ENCODE measurements at places on chromosomes 3 and 15.

- no peak for DNase-seq
Observed at GRCh38 chr15:62983956-62984355, 58.6 kb upstream of the TPM1 start.

- no peak for DNase-seq
Observed at GRCh38 chr3:158753854-158754253, 21.6 kb upstream of the RARRES1 start.

DNA sequence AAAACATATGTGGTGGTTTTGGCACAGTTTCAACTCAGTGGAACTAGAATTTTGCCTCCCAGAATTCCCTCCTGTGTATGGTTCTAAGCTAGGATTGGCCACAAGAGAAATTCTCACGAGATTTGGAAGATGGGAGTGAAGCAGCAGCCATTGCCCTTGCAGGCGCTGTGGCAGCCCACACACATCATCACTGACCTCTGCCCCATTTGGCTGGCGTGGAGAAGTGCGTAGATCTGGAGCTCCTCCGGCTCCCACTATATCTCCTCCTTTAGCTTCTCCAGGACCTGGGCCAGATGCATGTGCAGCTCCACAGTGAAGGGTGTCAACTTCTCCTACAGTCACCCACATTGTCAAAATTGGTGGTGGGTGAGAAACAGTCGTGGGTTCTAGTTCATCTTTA lies 199.6 kb downstream of the EFHB start:
- DNase-seq = no peak

GRCh38 chr15:69068157-69068556 lies 53.7 kb downstream of the NOX5 start:
- DNase-seq = no peak

DNA sequence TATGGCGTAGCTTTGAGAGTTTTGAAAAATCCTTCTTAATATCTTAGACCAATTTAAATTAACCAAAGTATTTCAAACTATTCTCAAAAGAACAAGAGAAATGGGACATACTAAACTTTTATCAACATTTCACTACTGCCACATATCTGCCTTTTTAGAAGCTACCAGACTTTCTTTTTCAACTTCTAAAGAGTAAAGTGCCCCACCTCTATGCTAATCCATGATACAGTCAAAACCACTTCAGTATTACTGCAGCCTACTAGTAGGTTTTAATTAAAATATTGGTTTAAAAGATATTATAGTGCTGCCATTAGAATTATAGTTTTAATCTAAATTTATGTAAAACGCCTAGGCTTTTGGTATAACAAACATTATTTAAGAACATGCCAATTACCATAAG lies 15.1 kb downstream of the HERC1 start:
- DNase-seq = no peak

DNA sequence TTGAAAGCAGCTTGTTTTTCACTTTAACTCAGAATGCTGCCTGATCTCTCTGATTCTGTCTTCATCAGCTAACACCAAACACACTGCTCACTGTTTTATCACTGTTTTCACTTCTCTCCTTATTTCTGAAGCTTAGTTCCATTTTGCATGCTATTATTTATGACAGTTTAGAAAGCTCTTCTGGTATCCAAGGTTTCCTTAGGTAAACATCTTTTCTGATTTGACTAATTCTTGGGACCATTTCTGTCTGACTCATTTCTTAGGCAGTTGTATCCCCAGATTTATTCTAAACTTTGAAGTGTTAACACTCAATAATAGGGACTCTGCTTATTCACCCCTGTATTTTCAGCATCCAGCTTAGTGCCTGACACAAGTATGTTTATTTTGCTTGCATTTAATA lies 167.7 kb downstream of the BCHE start:
- no peak for DNase-seq

DNA sequence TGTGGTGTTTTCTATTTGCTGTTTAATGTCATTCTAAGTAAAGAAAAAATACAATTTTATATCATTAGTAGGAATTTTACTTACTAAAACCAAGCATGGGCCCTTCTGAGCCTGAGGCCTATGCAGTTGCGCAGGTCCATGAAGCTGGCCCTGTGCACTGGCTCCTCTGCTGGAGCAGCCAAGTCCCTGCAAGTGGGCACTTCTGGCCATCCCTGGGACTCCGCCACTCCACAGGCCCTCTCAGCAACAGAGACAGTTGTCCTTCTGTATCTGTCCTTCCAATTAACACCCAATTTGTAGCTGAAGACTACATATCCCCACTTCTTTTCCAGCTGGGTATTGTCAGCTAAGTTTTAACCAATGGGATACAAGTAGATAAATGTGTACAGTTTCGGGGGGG lies 49.9 kb upstream of the RYK start:
- no peak for DNase-seq

- no peak for DNase-seq
Observed at GRCh38 chr3:165159760-165160421, 36.3 kb downstream of the SLITRK3 start.

GRCh38 chr15:84766461-84767035 lies 18.2 kb downstream of the ZNF592 start:
- DNase-seq = no peak

- peak; percentile 99 for DNase-seq
Observed at GRCh38 chr3:195204360-195205163, 66.4 kb downstream of the XXYLT1 start.

- no peak for DNase-seq
Observed at GRCh38 chr3:129933471-129933870, 40.0 kb upstream of the TMCC1 start.

DNA sequence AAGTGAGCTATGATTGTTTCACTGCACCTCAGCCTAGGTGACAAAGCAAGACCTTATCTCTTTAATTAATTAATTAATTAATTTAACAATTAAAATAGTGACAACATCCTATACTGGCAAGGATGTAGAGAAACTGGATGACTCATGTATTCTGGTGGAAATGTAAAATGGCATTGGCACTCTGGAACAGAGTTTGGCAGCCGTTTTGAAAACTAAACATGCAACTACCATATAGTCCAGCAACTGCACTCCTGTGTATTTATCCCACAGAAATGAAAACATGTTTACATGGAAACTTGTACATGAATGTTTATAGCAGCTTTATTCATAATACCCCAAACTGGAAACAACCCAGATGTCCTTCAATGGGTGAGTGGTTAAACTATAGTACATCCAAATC lies 56.6 kb downstream of the ANP32A start:
- DNase-seq = no peak

GRCh38 chr3:53729618-53730017 lies 116.6 kb downstream of the CHDH start:
- no peak for DNase-seq

DNA sequence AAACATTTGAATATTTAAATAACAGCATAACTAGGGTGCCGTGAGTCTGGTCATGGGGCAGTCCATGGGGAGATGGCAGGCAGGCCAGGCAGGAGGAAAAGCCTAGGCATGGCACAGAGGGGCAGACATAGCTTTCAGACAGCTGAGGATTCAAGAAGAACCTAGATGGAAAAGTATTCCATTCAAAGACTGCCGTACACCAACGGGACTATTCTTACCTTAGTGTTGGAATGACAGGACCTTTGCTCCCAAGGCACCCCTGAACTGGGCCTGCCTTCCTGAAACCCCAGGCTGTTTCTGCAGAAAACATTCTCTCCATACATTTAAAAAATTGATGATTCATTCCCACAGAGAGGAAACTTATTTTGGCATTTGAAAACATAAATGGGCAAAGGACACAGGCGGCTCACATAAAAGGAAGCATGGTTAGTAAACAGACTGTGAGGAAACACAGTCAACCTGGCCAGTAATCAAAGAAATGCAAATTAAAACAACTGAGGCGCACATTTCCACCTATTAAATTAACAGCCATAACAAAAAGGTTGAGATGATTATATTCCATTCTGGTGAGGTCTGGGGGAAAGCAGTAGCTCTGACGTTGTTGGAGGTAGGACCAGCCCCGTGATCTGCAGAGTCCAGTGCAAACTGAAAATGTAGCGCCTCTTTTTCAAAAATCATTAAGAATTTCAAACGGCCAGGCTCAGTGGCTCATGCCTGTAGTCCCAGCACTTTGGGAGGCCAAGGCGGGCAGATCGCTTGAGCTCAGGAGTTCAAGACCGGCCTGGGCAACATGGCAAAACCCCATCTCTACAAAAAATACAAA lies 71.3 kb upstream of the SMAD3 start:
- DNase-seq = no peak

GRCh38 chr15:74278207-74278606 lies 42.1 kb downstream of the CCDC33 start:
- no peak for DNase-seq

GRCh38 chr3:44761101-44761423 lies 357 bp downstream of the KIAA1143 start:
- DNase-seq = no peak

GRCh38 chr15:29670998-29671981 lies 151.0 kb downstream of the TJP1 start:
- DNase-seq = peak; percentile 50

DNA sequence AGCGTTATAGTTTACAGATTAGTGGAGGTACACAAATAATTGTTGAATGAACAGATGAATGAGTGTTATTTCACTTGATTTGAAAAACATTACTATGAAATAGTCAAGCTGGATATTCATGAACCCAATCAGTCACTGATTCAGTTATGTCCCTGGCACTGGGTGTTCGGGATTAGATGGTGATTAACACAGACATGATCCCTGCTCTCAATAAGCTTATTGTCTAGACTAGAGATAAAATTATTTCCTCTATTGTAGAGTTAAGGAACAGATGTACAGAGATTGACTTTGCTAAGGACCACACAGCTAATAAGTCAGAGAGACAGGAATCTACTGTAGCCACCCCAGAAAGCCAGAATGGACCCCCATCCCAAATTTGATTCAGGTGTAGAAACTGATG lies 963 bp downstream of the GRAMD1C start:
- no peak for DNase-seq

- DNase-seq = no peak
Observed at GRCh38 chr15:41594801-41595746, 36.1 kb downstream of the TYRO3 start.

GRCh38 chr3:160195106-160195505 lies 30.1 kb upstream of the C3orf80 start:
- no peak for DNase-seq

- no peak for DNase-seq
Observed at GRCh38 chr3:59411694-59412093, 361.9 kb upstream of the CFAP20DC start.

DNA sequence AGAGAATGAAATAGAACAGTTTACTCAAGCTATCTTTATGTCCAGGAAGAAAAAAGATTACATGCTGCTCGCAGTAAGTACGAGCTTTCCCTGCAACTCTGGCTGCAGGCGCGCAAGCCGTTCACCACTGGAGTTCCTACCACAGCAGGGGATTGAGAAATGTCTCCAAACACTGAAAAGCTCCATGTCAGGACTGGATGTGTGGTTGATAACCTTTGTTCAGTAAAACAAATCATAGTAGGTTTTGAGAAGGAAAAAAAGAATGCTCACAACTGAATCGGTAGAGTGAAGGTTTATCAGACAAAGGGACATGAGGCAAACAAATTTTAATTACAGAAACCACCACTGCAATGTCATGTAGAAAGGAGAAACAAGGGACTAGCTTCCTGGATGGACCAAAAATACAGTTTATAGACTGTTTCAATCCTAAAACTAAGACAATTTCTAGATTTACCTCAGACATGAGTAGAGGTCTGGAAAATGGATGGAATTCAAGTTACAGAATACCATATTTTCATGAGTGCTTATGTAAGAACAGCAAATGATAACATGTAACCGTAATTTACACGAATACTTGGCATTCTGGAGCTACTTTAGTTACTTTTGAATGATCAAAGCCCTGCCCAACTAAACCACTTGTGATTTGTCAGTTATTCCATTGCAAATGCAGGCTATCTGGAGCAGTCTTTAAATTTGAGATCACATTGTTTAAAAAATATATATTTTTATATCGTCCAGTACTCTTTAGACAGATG lies 471.1 kb downstream of the SHQ1 start:
- no peak for DNase-seq
